ENCODE measurements at places on chromosomes 2 and 18.

DNA sequence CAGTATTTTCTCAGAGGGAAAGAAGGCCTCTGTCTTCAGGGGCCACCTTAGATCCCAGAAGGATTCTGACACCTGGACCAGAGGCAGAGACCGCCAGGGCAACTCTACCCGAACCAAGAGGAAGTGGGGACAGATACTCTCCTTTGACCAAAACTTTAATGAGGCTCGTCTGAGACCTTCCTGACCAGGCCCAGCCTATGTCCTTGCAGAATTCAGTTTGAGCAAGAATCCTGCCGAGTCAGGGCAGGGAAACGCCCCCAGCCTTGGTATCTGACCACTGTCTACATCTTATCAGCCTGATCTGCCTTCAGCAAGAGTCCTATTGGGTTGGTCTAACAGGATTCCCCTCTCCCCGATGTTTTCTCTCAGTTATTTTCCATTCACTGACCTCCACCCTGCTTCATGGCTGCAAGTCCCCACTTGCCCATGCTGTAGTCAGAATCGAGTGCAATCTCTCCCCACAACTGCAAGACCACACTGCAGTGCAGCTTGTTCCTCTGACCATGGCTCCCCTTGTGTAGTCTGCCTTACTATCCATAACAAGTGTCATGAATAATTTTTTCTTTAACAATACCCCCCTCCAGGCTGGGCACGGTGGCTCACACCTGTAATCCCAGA lies 95.0 kb downstream of the MSH2 start:
- DNase-seq, result no peak

- DNase-seq, result no peak
Measured at GRCh38 chr2:128808462-128809258, 490.0 kb upstream of the HS6ST1 start.

- DNase-seq, result no peak
Measured at GRCh38 chr2:120863661-120864320, 128.1 kb downstream of the GLI2 start.

DNA sequence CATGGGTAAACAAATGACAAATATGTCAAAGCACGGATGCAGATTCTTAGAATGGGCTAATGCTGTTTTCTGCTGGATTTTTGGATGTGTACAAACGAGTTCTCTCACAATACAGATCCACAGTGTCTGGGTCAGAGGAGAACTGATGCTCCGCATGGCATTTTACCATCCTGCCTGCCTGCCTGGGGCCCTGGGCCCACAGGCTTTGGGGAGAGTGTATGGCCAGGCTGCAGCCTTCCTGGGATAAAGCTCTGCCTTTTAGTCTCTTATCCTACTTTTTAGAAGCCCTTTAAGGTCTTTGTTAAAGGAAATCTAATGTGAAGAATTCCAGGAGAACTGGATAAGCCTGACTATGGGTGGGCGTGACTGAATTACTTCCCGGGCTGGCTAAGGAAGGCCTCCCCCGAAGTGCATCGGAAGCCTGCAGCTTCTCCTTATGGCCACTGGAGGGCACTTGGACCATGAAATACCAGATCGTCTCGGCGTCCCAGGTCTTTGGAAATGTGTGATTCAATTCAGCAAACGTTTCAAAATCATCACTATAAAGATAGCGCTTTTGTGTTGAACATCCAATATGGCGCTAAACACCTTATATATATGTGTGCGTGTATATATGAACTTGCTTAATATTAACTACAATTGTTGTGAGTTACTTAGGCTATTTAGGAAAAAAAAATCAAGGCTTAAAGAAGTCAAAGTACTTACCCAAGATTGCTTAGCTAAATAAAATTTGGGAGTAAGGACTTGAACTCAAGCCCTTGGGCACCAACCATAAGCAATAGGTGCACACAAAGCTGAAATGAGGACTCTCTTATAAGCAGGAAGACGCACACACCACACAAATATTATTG lies 15.2 kb upstream of the DNPEP start:
- DNase-seq, result no peak

DNA sequence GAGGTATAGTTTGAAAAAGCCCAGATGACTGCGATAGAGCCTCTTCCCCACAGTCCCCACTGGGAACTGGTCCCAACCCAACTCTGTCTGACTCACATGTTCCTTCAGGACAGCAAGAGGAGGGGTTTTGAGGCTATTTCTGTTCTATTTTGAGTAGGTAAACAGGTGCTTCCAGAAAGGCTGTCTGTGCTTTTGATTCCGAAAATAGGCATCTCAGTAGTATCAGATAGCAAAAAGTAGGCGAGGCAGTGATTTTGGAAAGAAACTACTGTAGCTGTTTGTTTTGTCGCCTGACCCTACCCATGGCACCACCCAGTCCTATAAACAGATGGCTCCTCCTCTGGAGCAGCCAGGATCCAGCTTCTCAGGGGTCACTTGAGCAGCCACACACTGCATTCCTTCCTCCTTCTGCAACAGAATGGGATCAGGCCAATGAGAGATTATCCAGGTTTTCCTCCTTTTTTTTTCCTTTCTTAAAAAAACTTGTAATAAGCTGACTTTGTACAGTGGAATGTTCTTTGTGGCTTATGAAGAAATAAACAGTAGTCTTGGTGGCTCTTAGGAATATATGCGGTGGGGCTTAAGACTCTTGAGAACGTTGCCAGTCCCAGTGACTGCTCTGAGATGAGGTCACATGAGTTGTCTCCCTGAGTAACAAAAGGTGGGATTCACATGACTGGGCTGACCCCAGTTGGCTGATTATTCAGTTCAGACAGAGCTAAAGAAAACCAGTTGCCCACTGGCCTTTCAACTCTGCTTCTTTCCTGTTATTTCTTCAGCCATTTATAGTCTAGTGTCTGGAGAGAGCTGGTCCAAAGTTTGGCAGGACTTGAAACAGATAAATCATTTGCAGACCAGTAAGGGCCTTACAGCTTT lies 98.6 kb downstream of the KCNS3 start:
- DNase-seq, result peak; percentile 61

DNA sequence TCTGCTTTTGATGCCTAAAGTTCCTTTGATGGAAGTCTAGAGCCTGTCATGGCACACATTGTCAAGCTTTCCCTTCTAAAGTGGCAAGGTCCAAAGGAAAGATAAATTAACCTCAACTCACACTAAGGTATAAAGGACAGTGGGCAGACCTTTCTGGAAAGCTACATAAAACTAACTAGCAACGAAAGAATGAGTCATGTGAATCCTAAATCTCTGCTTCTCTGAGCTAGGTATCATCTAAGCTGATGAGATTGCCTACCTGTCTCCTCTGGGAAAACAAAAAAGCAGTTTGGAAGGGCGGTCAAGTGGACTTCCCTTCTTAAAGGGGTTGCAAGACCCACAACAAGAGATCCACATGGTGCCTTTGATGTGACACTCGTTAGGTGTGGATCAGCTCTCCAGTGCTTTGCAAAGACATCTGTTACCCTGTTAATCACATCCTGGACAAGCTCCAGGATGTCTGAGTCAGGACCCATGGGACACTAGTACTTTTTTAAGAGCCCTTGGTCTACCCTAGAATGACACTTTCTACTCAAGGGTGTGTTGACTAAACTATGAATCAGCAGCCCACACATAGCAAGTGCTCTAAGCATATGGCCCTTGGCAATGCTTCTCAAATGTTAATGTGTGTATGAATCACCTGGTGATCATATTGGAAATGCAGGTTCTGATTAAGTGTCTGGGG lies 173.5 kb downstream of the ALK start:
- DNase-seq, result no peak

All from suprapubic skin (tissue), 4 donors.